PC-9 (cell line): ENCODE measurements at places on chromosomes 7 and 10.

GRCh38 chr7:101865031-101865430 lies 47.6 kb downstream of the CUX1 start:
- no peak for DNase-seq

- no peak for DNase-seq
Observed at GRCh38 chr10:49628599-49628998, 14.8 kb downstream of the CHAT start.

- peak; percentile 65 for DNase-seq
Observed at GRCh38 chr7:78073609-78074382, 275.2 kb downstream of the PHTF2 start.

GRCh38 chr10:74500816-74501215 lies 325.6 kb upstream of the KAT6B start:
- DNase-seq = no peak

DNA sequence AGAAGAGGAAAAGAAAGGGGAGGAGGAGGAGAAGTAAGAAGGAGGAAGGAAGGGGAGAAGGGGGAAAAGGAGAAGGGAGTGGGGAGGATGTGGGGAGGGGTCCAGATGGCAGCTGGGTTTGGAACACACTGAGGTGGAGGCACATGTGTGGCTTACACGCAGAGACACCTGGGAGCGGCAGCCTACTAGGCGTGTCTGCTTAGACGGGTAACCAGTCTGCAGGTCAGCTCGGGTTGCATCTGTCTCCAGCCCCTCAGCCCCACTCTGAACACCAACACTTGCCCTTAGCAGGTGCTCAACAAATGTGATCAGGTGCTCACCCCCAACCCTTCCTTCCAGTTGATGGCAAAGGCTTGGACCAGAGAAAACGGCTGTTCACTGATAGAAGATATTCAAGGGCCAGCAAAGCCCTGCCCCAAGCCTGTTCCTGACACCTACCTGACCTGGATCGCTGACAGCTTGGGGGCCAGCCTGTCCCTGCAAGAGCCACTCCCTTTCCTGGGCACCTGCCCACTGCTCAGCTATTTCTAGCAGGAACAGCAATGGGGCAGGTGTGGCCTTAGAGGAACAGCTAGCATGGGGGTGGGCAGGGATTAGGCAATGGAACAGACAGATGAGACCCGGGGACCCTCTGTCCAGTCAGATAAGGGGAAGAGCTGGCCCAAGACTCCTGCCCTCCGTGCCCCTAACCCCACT lies 70.5 kb downstream of the SH3PXD2A start:
- peak; percentile 53 for DNase-seq

DNA sequence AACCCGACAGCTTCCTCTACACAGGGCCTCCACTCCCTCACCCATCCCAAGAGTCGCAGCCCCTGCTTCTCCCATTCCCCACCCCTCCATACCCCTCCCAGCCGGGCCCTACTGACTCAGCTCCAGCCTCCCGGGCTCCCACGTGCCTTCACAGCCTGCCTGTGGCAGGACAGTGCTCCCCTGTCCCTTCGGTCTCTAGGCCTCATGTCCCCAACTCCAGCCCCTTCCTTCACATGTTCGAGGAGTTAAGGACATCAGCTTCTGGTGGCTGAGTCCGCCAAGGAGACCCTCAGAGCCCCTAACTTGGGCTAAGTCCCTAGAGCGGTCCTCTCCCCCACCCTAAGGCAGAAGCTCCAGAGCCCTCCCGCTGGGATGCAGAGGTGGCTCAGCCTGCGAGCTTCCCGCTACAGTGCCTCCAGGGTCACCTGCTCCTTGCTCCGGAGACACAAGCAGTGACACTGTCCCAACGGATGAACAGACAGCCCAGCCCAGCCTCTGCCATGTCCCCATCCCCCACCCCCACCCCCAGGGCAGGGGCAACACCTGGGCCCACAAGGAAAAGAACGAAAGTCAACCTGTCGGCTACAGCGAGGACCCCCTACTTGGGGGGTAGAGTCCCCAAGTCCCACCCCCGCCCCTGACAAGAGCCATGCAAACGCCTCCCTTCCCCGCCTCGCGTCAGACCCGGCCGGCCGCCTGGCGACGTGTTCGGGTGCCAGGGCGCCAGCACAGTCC lies 716 bp downstream of the SMARCD3 start:
- DNase-seq = no peak

- no peak for DNase-seq
Observed at GRCh38 chr7:124773339-124773738, 7.7 kb upstream of the GPR37 start.

GRCh38 chr7:74173074-74173473 lies 1.1 kb upstream of the EIF4H start:
- DNase-seq = peak; percentile 73

- no peak for DNase-seq
Observed at GRCh38 chr10:49605216-49605938, 4.7 kb upstream of the SLC18A3 start.

GRCh38 chr10:82150123-82150900 lies 275.3 kb downstream of the NRG3 start:
- no peak for DNase-seq

DNA sequence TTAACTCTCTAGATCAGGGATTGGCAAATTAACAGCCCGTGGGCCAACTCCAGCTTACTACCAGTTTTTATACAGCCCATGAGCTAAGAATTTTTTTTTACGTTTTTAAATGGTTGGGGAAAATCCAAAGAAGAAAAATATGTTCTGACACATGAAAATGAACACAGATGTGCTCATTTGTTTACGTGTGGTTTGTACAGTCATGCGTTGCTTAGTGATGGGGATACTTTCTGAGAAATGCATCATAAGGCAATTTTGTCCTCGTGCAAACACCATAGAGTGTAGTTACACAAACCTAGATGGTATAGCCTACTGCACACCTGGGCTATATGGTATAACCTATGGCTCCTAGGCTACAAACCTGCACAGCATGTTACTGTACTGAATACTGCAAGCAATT lies 8.3 kb upstream of the SMKR1 start:
- no peak for DNase-seq

DNA sequence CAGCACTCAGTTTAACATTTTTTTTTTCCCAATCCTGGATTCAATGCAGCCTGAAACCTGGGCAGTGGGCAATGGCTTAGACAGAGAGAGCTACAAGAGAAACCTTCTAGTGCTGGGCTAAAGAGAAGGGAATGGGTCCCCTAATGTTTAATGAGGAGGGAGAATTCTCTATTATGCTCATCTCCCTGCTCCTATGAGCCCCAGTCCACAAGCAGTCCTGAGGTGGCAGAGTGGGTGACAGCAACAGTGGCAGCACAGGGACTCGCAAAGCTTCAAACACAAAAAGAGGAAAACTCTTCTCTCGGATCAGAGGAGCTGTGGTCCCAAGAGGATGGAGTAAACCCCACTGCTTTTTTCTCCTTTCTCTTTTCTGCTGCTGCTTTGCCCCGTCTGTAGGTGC lies 36.5 kb downstream of the COBL start:
- no peak for DNase-seq

GRCh38 chr10:127855976-127856375 lies 36.8 kb downstream of the CLRN3 start:
- no peak for DNase-seq

- DNase-seq = no peak
Observed at GRCh38 chr10:4234661-4235060, 449.7 kb upstream of the KLF6 start.

GRCh38 chr7:118026791-118027190 lies 153.6 kb upstream of the CTTNBP2 start:
- no peak for DNase-seq

DNA sequence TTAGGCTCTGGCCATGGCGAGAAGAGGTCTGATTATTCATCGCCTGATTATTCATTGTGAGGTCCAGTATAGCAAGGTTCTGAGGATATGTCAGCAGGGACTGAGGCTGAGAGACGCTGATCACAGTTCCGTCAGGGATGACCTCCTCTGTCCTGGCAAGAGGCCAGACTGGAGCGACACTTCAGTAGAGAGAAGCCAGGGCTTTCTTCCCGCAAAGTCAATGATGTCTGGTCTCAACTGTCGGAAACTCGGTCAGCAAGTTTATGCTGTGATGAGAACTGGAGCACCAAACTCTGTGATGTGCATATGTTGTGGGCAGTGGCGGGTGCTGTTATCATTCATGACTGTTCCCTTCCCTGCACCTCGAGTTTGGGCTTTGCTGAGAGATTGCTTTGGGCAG lies 29.0 kb upstream of the GNA12 start:
- DNase-seq = no peak

DNA sequence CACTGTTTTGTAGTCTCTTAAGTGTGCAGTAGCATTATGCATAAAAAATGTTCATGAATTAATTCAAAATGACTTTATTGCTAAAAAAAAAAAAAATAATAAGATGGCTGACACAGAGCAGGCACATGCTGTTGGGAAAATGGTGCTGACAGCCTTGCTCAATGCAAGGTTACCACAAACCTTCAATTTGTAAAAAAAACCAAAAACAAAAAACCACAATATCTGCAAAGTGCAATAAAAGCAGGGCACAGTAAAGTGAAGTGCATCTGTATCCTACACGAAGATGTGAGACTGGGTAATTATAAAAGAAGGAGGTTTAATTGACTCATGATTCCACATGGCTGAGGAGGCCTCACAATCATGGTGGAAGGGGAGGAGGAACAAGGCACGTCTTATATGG lies 185.8 kb downstream of the USP6NL start:
- no peak for DNase-seq

GRCh38 chr7:41826641-41827040 lies 123.8 kb upstream of the INHBA start:
- DNase-seq = no peak

- DNase-seq = no peak
Observed at GRCh38 chr10:124065382-124066125, 27.8 kb downstream of the CHST15 start.

DNA sequence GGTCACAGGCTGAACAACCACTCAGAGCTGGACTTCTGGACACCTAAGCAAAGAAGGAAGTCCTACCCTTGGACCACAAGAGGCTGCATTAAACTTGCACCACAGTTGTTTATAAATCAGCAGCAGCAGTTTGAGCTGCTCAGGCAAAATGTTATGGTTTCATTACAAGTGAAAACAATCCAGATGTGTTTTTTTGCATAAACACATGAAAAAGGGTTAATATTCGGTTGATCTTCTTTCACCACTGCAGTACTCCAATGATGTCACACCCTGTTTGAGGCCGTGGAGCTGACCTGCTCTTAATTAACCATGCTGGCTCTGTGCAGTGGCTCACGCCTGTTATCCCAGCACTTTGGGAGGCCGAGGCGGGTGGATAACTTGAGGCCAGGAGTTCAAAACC lies 490.8 kb upstream of the CELF2 start:
- DNase-seq = no peak

DNA sequence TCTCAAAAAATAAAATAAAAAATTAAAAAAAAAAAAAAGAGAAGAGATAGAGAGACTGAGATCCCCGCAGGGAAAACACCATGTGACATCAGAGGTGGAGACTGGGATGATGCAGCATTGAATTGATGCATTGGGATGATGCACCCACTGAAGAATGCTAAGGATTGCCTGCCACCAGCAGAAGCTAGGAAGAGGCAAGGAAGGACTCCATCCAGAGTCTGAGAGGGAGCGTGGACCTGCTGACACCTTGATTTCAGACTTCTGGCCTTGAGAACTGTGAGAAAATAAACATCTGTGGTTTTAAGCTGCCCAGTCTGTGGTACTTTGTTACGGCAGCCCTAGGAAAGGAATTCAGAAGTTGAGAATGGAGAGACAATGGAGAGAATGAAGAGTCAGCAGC lies 89.8 kb upstream of the PRPS1L1 start:
- DNase-seq = no peak

- DNase-seq = no peak
Observed at GRCh38 chr10:126201603-126202002, 186.7 kb downstream of the ADAM12 start.

- DNase-seq = no peak
Observed at GRCh38 chr7:18445483-18445882, 50.1 kb upstream of the HDAC9 start.

DNA sequence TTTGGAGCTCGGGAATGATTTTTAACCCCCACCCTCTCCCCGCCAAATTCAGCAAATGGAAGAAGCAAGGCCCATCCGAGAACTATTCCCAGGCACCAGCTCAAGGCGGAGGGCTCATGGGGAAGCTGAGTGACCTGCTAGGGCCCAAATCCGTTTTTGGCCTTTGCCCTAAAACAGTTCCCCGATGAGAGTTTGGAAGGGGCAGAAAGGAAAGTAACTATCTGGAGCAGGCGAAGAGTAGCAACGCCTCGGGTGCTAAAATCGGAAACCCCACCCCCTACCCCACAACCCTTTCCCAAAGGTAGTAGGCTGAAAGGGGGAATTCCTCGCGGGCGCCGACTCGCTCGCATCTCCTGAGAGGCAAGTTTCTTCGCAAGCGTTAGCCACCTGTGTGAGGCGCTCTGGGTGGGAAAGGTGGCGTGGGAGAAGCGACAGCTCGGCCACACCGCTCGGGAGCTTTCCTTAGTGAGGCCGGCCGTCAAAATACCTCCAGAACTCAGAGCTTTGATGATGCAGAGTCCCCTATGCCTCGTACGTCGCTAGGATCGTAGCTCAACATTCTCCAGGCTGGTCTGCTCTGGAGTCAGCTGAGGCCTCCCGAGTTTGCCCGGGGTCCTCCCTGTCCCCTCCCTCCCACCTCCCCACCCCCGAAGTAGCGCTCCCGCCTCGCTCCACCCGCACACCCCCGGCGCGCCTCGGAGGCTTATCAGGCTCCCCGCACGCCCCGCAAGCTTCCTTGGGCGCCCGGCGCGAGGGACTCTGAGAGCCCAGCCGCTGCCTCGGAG lies 642 bp upstream of the PRKG1 start:
- no peak for DNase-seq

- no peak for DNase-seq
Observed at GRCh38 chr10:130652544-130652943, 516.4 kb downstream of the GLRX3 start.

DNA sequence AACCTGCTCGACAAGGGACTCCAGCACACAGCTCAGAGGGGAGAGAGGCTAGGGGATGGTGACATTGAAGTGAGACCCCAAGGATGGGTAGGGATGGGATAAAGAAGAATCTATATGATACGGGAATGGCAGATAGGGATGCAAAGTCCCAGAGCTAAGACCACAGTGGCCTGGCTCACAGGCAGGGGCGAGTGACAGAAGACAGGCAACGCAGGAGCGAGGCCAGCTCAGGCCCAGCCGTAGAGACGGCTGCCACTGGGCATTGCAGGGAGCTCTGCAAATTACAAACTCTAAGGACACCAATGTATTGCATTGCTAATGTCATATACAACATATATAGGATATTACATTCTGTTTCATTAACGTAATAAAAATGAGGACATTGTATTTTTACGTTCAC lies 131.4 kb downstream of the TCERG1L start:
- DNase-seq = no peak

DNA sequence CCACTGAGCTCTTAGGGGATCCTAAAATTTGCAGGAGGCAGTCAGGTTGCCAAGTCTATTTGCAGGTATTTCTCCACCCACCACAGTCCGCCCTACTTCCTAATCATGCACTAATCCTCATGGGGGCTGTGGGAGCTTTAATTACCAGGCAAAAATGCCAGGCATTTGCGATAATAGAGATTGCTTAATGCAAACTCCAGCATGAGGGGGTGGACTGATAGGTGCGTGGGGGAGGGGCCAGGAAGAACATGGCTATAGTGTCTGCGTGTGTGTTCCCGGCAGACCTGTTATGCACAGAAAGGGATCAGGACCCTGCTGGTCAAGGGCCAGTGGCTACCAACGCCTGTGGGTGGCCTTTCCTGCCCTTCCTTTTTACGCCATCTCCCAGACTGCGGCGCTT lies 15.6 kb upstream of the AQP1 start:
- DNase-seq = no peak
